ENCODE measurements at places on chromosomes 5 and 9.

GRCh38 chr5:14204785-14205321, 61.7 kb downstream of the TRIO start:
- no peak for DNase-seq

DNA sequence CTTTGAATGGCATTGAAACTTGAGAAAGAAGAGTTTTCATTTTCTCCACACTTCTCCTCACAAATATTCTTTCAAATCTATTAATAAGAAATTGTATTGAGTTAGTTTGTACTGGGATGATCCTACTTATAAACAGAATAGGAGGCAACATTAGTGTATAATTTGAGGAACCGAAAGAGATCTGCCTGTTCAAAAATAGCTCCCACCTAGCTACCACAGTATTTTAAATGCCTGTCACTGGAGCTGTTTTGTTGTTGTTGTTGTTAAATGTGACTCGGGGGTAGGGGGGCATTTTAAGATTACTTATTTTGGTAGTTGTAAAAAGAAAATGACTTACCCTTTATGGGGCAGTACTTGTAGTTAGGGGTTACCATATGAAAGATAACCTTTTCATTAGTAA, 20.1 kb upstream of the HAPLN1 start:
- DNase-seq, result no peak

DNA sequence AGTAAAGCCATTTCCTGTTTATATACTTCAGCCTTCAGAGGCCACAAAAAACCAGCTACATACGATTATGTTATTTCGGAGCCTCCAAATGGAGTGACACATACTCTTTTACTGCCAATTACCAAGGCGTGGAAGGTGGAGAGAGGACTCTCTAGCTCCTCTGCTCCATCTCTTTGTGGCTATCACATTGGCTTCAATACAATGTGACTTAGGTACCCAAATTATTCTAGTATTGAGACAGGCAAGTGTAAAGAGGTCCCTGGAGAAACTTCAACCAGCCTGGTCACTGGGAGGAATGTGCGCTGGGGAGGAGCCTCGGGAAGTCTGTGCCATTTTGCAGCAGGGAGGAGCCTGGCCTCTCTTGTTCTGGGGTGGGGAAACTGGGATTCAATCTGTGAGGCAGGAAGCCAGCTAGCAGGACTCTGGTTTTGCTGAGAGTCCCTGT, 85.8 kb upstream of the TAS2R1 start:
- no peak for DNase-seq

DNA sequence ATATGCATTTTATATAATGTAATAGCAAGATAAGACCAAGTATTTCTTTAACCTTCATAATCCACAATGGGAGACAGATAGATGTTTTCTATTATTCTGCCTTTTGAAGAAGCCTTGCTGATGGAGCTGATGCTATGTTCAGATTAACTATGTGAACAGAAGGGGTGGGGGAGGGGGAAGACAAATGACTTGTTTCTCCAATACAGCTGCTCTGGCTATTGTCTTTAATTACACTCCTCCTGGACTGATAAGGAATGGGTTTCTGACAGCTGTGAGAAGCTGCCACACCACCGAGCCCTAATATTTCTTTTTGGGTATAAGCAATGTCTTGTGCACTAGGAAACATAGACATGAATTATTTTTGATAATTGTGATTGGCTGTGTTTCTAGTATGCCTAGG, 62.0 kb downstream of the CAVIN4 start:
- DNase-seq, result no peak

DNA sequence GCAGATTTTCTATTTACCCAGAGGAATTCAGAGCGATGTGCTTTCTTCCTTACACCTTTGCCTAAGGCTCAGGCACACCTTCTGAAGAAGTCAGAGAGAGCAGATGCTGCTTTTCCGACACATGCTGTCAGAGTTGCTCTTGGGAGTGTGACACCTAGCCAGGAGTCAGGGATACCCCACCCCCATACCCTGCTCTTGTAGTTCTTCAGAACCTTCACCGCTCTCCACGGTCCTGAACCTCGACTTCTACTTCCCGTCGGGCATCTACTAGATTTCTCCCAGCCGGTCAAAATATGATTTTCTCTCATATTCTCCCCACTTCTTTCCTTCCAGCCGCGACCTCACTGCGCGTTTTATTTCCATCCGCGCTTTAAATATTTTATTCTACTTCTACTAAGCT, 1.7 kb downstream of the GRIN3A start:
- no peak for DNase-seq

- no peak for DNase-seq
Measured at GRCh38 chr5:172793577-172794488, 22.8 kb upstream of the DUSP1 start.

DNA sequence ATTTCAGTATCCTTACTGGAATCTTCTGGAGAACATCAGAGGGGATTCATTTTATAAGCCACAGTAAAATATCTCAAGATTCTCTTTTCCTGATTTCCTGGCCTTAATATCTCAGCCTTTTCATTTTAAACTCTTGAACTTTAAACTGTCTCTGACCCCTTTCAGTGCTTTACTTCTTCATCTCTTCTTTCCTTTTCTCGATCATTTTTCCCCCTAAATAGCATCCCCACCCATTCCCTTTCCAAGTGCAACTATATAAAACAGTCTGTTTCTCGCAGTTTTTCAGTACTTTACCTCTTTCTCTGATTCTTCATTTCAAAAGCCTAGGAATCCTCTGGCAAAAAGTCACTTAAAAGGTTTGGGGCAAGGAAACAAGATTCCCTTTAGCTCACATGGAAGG, 80.5 kb downstream of the PALM2AKAP2 start:
- no peak for DNase-seq

- no peak for DNase-seq
Measured at GRCh38 chr5:73640861-73641320, 14.9 kb downstream of the ARHGEF28 start.

DNA sequence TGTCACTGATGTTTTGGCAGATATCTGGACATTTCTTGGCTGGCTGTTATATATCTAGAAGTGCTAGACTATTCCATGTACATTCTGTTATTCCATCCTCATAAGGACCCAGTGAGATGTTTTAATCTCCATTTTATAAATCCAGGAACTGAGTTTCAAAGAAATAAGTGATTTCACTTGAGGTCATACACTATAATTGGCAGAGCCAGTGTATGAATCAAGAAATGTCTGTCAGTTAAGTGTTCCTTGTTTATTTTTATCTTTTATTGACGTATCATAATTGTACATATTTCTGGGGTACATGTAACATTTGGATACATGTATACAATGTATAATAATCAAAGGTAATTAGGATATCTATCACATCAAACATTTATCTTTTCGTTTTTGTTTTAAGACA, 338.3 kb upstream of the KLF4 start:
- no peak for DNase-seq

DNA sequence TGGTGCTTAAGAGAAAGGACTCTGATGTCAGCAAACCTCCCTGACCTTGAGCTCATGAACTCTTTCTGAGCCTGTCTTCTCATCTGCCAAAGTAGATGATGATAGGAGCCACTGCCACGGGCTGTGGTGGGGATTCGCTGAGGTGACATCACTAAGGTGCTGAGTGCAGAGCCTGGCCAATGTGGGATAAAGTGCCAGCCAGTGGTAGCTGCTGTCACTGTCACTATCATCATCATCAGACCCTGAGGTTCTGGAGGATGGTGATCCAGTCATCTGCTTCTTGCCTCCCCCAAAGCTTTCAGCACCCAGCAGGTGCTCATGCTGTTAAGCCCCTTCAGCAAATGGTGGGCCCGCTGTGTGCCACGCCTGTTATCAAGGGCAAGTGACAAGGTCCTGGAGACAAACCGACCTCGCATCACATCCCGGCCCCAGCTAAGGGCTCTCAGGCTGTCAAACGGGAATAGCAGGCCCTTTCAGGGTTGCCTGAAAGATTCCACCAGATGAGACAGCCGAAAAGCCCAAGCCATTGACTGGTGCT, 6.4 kb downstream of the FPGS start:
- DNase-seq, result no peak

- no peak for DNase-seq
Measured at GRCh38 chr5:65126542-65127069, 355.1 kb downstream of the ADAMTS6 start.

DNA sequence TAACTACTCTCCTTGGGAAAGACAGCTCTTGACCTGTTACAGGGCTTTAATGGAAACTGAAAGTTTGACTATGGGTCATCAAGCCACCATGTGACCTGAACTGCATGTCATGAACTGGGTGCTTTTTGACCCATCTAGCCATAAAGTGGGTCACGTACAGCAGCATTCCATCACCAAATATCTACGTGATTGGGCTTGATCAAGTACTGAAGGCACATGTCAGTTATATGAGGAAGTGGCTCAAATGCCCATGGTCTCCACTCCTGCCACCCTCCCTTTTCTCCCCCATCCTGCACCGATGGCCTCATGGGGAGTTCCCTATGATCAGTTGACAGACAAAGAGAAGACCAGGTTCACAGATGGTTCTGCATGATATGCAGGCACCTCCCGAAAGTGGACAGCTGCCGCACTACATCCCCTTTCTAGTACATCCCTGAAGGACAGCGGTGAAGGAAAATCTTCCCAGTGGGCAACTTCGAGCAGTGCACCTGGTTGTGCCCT, 7.3 kb upstream of the FCN1 start:
- no peak for DNase-seq

- no peak for DNase-seq
Measured at GRCh38 chr5:80210014-80210413, 45.8 kb downstream of the SERINC5 start.

DNA sequence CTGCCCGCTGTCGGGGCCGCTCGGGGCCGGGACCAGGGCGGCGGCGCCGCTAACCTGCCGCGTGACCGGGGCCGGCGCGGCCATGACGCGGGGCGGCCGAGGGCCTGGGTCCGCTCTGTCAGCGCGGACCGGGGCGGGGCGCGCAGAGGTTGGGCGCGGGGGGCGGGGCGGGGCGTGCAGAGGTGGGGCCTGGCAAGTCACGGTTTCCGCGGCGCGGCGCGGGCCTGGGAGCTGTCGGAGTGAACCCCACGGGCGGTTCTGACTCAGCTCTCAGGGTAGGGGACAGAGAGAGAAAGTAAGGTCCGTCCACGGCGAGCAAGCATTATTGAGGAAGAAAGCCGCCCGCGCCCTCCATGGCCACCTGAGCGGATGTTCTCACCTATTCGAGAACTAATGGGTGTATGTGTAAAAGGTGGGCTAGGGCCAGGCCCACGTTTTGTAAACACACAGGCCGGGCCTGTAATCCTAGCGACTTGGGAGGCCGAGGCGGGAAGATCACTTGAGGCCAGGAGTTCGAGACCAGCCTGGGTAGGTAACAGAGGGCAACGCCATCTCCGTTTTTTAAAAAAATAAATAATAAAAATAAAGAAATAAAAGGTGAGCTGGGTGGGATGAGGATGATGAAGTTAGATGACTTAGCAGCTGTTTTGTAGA, at the start of gene PRXL2C:
Gene PRXL2C (minus strand): TSS at position 120 of the 654 bp plus-strand sequence. CDS start 36 bp downstream, at position 84.
- DNase-seq, result peak; percentile 68

DNA sequence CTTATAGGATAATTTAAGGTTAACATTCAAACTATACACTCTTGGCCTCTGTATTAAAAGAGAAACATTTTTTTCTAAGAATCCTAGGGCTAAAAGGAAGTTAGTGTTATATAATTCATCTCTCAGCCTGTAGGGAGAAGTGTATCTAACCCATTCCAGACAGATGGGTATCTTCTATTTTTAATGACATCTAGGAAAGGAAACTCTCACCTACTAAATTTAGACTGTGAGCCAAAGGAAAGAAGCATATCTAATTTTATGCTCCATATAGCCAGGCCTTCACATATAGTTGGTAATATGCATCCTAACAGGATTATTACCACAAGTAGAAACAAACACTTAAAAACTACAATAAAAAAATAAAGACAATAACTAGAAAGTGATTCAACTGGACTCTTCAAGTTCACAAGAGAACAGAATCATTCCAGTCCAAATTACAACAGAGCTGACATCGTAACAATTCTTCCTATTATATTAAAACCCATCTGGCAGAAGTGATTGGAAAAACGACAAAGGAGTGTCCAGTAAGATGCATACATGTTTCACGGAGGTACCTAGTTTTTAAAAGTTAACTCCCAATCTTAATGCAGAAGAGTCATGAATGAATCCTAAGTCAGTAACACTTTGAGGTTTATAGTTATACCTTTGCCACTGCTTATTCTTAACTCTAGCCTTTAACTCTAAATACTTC, 39.4 kb downstream of the SCAI start:
- DNase-seq, result no peak
